ENCODE measurements at places on chromosomes 4 and X.

DNA sequence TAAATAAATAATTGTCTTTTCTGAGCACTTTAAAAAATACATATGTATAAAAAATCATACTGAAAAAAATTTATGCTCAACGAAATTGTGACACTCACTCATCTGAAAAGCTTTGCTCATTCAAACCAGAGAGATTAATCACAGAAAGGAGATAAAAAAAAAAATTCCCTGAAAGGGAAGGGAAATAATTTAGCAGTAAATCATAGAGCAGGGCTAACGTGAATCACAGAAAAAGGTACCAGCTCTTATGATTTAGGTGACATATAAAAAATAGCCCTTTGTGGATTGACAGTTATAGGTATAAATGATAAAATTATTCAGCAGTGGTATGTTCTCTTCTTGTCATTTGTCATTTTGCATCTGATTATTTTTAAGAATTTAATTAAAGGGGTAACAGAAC is 552.7 kb upstream of the TENM3 start:
- no peak for DNase-seq

DNA sequence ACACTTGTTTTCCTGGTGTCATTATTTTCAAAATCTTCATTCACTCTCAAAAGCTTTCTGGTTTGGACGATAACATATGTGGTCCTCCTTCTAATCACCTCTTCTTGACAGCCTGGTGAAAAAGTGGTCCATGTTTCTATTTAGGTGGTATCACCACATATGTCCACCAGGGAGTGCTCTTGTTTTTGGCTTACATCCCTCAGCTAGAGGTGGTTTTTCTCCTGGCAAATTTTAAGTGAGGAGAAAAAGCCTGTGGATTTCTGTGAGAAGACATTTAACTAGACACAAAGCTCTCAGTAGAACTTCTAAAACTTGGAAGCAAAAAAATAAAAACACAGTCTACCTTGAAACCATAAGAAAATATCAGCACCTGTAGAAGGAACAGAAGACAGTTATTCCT is 58.0 kb upstream of the FRMPD4 start:
- no peak for DNase-seq

GRCh38 chr4:148182230-148182911 is 259.8 kb downstream of the NR3C2 start:
- no peak for DNase-seq

GRCh38 chr4:82402196-82402775 is 28.0 kb downstream of the HNRNPDL start:
- DNase-seq: no peak

- DNase-seq: no peak
Observed at GRCh38 chr4:15656038-15656470, 897 bp upstream of the FBXL5 start.

- DNase-seq: no peak
Observed at GRCh38 chrX:8453611-8454010, 11.0 kb upstream of the VCX3B start.

DNA sequence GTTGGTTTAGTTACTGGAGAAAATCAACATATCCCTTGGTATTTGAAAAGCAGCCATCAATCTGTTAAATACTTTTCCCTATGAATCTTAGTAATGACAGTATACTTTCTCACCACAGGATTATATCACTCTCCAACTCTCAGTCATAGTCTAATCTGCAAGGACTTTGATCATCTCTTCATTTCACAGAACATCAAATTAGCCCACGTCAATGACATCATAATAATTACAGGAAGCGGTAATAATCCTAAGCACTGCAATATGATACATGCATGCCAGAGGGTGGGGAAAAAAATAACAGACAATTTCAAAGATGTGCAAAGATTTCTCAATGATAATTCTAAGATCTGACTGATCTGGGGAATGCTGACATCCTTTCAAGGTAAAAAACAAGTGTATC is 404.1 kb downstream of the GPM6A start:
- no peak for DNase-seq

DNA sequence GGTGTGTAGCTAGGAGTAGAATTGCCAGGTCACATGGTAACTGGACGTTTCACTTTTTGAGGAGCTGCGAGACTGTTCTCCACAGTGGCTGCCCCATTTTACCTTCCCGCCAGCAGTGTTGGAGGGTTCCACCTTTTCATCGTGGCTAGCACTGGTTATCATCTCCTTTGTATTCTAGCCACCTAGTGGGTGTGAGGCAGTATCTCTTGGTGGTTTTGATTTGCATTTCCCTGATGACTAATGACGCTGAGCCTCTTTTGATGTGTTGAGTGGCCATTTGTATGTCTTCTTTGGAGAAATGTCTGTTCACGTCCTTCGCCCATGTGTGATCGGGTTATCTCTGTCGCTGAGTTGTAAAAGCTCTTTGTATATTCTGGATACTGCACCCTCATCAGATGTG is 10.6 kb downstream of the ABCD1 start:
- no peak for DNase-seq

DNA sequence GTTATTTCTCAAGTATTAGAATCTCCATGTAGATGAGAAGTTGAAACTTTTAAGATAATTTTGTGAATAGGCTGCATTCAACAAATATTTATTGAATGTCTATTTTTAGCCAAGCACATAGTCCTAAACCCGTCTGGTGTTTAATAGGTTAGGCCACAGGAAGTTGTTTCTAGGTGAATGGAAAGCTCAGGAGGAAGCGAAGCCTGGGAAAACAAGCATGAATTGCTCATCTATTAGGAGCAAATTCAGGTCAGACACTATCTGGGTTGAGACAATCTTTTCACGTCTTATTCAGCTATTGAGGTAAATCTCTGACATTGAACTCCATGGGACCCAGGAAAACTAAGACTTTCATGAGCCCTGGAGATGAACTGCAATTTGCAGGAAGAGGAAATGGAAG is 43.1 kb upstream of the FREM3 start:
- no peak for DNase-seq

DNA sequence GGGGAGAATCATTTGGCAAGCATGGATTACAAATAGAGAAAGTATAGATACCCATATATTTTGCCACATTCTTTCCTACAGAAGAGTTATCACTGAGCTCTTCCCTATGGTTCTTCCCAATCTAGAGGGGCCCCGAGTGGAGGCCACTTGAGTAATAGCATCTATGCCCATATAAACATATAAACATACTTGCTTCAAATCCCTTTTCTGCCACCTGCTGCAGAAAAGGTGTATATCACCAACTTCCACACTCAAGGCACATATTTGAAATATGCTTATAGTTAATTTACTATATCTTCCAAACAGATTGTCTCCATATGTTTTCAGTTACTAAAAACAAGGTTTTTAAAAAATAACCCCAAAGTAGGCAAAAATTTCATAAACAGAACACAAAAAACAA is 642.8 kb upstream of the DIPK2B start:
- DNase-seq: no peak

DNA sequence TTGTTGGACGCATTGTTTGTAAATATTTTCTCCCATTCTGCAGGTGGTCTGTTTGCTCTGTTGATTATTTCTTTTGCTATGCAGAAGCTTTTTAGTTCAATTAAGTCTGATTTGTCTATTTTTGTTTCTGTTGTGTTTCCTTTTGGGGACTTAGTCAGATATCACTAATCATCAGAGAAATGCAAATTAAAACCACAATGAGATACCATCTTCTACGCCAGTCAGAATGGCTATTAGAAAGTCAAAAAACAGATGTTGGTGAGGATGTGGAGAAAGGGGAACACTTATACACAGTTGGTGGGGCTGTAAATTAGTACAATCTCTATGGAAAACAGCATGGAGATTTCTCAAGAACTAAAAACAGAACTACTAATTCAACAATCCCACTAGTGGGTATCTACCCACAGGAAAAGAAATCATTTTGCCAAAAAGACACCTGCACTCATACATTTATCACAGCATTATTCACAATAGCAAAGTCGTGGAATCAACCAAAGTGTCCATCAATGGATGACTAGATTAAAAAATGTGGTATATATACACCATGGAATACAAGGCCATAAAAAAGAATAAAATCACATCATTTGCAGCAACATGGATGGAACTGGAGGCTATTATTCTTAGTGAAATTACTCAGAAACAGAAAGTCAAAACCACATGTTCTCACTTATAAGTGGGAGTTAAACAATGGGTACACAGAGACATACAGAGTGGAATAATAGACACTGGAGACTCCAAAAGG is 8.1 kb downstream of the COQ2 start:
- DNase-seq: no peak

DNA sequence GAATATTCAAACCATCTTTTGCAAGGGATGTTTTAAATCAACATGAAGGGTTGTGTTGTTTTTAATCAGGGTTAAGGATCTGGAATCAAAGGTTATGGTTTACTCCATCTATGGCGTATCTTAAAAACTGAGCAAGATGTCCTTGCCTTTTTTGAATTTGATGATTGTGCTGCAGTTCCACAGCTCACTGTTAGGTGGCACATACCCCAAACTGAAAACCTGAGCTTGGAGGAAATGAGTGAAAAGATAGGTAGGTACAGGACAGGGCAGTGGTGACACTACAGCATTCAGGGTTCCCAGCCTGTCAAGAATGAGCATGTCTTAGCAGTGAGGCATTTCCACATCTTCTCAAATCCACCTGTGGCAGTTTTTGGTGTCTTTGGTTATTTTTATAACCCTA is 13.1 kb upstream of the EOLA1 start:
- no peak for DNase-seq

GRCh38 chr4:151267822-151268535 is 9.0 kb upstream of the PRSS48 start:
- DNase-seq: no peak

DNA sequence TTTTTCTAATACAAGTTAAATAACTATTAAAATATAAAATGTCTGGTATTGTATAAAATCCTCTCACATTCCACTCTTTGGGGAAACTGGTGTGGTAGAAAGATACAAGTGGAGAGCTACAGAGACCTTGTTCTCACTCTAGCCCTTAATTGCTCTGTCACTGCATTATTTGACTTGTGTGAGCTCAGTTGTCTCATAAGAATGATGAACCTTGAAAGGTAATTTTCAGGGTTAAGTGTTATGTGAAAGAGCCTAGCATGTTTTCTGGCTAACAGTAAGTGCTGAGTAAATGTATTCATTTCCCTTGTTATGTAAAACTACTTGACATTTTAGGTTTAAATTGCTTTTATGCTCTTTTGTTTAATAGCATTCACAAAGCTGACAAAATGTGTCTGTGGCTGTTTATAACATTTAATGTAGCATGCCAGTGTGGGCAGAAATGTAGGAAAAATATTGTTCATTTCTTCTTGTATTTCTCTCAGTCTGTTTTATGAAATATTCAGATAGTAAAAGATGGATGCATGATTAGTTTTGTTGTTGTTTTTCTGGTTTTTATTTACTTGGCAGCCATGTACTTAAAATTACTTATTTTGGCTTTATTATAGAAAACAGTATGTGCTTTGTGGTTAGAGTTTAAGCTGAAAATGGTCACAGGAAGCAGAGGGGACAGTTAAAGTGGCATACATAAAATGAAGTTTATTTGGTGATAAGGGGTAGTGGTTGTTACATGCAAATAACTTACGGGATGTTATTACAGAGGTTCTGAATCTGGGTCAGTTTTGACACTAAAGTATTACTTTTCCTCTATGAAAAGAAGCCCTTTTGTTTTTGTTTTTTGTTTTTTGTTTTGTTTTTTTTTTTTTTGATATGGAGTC is 29.2 kb downstream of the SLAIN2 start:
- DNase-seq: no peak

DNA sequence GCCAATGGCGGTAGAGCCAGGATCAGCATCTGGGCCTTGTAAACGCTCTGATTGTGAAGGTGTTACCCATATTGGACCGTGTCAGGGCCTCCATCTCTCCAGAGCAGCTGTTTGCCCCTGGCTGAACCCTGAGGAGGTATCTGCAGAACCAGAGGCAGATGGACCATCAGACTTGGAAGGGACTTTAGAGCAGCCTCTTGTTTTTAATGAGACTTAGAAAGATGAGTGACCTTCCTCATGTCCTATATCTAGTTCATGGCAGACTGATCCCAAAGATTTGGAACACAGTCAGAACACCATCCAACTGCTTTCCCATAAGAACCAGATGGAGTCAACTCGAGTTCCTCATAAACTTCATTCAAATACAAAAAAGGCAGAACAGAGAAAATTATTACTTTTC is 135.1 kb upstream of the MSX1 start:
- no peak for DNase-seq

- DNase-seq: no peak
Observed at GRCh38 chr4:159002950-159003349, 99.9 kb upstream of the RAPGEF2 start.

DNA sequence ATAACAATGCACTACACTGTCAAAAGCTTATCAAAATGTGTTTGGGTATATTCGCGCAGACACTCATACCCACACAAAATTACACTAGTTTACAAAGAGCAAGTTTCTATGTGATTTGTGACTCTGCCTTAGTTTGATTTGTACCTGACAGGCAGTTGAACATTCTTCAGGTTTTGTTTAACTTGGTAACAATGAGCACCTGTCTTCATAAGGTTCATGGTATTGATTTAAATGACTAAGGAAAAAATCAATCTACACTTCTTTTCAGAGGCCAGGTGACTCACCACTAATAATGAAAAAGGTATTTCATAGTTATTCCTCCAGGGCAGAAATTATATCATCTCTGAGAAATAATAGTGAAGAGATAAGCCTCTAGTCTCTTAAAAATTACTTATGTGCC is 1114.6 kb upstream of the AGA start:
- no peak for DNase-seq

DNA sequence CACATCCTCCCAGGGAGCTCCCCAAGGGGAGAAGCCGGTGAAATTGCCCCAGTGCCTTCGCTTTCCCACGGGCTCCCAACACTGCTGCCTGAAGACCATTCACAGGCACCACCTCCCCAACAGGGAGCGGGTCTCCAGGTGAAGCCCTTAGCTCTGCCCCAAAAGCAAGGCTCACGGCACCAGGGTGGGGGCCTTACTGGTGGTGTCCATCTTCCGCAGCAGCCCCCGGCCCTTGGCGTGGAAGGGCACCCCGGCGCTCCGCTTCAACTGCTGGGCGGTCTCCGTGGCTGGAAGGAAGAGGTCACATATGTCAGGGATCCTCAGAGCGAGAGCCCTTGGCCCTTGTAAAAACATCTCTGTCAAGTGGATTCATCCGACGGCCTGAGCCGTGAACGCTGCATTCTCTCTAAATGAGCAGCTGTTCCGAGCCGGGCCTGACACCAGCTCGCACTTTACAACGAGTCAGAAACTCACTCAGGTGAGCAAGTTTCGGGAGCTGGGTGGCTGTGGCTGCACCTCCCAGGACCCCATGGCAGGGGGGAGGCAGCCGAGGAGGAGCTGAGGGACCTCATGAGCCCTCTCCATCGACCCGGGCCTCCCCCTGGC is 20.9 kb downstream of the NELFA start:
- DNase-seq: no peak

DNA sequence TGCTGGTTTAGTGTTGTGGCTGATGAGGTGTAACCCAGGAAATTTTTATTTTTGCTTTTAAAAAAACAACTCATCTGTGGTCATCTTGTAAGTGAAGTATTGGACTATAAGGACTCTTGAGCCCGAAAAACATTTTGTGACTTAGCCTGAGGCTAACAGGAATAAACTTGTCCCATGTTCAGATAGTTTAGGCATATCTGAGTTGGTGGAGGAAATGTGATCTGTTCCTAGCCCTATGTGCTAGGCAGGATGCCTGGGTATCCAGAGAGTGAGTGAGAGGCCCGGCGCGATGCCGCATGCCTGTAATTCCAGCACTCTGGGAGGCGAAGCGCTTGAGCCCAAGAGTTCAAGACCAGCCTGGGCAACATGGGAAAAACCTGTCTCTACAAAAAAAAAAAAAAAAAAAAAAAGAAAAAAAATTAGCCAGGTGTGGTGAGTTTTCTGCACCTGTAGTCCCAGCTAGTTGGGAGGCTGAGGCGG is 3.7 kb downstream of the SMS start:
- no peak for DNase-seq
